ENCODE measurements at places on chromosomes 4 and X.

- peak; percentile 60 for DNase-seq
Observed at GRCh38 chrX:130079824-130080406, 30.4 kb downstream of the ELF4 start.

DNA sequence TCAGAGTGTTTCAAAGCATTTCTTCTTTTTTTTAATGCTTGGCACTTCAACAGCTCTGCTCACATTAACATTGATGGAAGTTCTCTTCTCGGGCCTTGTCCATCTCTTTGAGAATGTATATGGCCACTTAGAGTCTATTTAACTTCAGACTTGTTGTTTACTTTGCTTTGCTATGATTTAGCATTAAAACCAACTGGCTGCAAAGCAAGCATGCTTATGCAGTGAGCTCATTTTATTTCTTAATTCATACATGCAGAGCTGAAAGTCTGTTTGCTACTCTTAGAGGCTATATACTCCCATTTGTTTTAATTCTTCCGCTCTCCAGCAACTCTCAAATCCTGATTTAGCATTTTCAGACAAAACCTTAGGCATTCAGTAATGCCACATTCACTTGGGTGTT, 107.6 kb upstream of the PACRGL start:
- DNase-seq, result no peak

GRCh38 chrX:131626681-131627296, 82.9 kb downstream of the OR13H1 start:
- no peak for DNase-seq

DNA sequence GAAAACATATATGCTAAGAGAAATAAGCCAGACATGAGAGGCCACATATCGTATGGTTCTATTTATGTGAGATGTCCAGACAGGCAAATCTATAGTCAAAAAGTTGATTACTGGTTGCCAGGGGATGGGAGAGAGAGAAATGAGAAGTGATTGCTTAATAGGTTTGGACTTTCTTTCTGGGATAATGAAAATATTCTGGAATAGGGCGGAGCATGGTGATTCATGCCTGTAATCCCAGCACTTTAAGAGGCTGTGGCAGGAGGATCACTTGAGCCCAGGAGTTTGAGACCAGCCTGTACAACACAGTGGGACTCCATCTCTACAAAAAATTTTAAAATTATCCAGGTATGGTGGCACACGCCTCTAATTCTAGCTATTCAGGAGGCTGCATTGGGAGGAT, 22.4 kb downstream of the RBM47 start:
- no peak for DNase-seq

- no peak for DNase-seq
Observed at GRCh38 chrX:12690646-12691045, 100.6 kb upstream of the PRPS2 start.

DNA sequence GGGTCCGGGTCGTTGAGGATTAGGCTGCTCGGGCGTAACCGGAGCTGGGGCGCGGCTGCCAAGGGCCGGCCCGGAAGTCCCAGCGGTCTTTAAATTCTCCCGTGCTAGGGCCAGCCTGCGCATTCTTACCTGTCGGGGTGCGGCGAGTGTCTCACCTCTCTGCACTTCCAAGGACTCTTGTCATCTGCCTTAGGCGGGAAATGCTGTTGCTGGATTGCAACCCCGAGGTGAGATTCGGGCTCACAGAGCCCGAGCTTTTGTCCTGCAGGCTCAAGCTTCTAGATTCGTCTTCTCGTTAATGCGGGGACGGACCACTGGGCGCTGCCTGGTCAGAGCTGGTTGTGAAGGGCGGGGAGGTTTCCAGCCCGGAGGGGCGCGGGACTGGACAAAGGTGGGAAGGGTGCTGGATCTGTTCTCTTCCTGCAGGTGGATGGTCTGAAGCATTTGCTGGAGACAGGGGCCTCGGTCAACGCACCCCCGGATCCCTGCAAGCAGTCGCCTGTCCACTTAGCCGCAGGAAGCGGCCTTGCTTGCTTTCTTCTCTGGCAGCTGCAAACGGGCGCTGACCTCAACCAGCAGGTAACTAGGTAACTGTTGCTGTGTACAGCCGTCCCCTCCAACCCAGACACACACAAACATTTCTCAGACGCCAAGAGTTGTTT, at the start of gene ANKRD37:
Gene ANKRD37, plus strand, starts transcription at position 118 of the 662 bp plus-strand sequence. Its CDS starts 83 bp downstream, at position 201.
- no peak for DNase-seq

DNA sequence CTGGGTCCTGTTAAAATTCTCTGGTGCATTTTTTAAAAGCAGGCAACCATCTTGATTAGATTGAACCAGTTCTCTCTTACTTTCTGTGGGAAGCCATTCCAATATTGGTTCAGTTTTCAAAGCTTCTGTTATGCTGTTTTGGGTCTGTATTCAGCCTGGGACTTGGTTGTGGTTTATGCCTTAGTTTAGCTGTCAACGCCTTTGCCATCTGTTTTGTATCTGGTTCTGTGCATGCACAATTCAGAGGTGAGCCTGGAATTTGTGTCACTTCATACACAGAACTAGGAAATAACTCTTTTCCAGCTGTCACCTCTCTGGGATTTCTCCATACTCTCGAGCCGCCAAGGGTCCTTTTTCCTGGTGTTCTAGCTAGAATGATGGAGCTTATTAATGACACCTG, 46.2 kb downstream of the STAP1 start:
- no peak for DNase-seq

- DNase-seq, result no peak
Observed at GRCh38 chr4:159129814-159130550, 27.1 kb downstream of the RAPGEF2 start.

- no peak for DNase-seq
Observed at GRCh38 chr4:80465238-80465637, 129.7 kb downstream of the CFAP299 start.

DNA sequence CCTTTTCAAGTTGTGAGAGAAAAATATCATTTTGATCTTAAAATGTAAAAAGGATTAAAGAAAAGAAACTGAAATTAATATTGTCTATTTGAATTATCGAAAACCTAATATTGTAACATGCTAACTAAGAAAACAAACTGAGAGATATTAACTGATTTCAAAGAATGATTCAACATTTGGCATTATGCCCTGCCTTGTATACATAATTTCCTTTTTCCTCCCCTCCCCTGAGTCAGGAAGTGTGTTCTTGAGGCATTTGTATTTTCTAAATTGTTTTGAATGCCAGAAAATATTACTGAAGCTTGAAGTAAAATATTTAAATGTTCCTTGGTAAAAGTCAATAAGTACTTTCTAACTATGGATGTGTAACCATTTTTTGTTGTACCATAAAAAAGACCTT, 49.4 kb downstream of the RPS6KA3 start:
- DNase-seq, result no peak

- no peak for DNase-seq
Observed at GRCh38 chr4:20037745-20038144, 214.0 kb upstream of the SLIT2 start.

GRCh38 chrX:134650701-134651100, 7.6 kb downstream of the PLAC1 start:
- DNase-seq, result no peak

- no peak for DNase-seq
Observed at GRCh38 chr4:32624943-32625603, 1904.9 kb downstream of the PCDH7 start.

DNA sequence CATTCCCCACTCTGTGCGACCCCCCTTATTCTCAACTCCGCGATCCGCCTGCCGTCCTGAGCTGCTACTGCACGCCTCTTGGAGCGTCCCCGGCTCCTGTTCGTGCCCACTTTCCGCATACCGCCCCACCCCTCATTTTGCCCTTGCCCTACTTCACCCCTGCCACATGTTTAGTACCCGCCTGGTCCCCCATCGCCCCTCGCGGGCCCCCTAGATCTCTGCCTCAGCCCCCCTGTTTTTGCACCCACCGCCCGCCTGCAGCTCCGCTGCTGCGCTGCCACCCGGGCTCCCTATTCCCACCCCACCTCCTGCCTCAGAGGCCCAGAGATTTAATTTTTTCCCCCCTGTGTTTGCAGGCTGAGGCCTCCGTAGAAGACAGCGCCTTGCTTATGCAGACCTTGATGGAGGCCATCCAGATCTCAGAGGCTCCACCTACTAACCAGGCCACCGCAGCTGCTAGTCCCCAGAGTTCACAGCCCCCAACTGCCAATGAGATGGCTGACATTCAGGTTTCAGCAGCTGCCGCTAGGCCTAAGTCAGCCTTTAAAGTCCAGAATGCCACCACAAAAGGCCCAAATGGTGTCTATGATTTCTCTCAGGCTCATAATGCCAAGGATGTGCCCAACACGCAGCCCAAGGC, 1.4 kb downstream of the MAGED1 start:
- no peak for DNase-seq

GRCh38 chrX:129781134-129781672, 1.5 kb downstream of the SASH3 start:
- DNase-seq, result peak; percentile 83

GRCh38 chr4:22063613-22064012, 115.0 kb upstream of the KCNIP4 start:
- DNase-seq, result no peak

DNA sequence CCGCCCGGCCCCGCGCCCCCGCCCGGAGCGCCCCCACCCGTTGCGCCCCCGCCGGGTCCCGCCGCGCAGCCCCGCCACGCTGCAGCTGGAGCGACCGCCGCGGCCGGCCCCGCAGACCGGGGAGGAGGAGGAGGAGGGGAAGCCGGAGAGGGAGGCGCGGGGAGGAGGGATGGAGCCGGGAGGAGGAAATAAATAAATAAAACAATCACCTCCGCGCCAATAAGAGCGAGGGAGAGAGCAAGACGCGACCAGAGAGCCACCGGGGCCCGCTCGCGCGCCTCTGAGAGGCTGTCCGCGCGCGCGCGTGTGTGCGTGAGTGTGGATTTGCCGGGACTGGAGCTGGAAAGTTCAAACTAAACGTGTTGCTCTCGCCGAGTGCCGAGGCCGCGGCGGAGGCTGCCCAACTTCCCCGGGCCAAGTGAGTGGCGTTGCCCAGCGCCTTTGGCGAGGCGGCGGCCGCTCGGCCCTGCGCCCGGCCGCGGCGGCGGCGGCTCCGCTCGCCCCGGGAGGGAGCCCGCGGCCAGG, 2184.4 kb upstream of the TENM3 start:
- no peak for DNase-seq

DNA sequence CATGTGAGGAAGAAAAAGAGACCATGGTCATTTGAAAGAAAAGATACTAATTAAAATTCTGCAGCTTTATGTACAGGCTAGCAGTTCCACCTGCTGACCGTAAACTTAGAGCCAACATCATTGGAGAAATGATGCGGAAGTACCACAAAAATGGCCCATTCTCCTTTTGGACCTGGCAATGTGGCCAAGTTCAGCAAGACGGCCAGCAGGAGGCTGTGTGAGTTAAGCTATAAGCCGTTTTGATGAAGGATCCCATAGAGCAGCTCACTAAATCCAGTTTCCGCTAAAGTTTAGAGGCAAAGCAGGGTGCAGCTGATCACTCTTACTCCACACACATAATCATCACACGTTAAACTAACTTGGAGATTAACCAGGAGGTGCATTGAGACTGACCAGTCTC, 133.8 kb downstream of the LDB2 start:
- DNase-seq, result no peak

DNA sequence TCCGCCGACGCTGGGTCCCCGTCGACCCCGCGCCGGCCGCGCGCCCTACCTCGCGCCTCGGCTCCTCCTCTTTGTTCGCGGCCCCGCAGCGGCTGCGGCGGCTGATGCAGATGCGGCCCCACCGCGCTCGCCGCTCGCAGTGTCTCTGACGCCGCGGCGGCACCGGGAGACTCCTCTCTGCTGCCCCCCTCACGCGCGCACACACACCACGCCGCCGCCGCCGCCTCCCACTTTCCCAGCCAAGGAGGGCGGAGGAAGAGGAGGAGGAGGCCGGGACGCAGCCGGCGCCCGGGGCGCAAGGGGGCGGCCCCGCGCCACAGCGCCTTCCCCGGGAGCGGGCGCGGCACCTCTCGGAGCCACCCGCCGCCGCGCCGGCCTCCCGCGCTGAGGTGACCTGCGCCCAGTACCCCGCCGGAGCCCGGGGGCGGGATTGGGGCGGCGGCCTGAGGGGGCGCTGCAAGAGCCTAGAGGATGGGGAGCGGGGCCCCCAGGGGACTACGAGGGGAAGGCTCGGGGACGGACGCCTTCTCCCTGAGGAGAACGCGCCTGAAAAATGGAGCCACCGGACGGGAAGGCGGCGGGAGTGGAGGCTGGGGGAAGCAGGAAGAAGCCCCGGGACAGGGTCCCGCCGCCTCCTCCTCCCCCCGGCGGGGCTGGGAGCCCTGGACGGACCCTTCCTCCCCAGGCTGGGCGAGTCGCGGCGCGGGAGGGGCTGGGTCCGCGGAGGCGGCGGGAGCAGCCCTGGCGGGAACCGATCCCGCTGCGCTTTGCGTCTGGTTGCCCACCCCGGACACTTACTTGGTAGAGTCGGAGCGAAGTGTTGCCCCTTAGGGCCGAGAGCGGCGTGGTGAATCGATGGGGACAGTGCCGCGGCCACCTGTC, at the start of gene SH3RF1:
Gene SH3RF1, minus strand, starts transcription at position 147 of the 882 bp plus-strand sequence. CDS start 1,744 bp downstream, outside the sequence.
- DNase-seq, result no peak

DNA sequence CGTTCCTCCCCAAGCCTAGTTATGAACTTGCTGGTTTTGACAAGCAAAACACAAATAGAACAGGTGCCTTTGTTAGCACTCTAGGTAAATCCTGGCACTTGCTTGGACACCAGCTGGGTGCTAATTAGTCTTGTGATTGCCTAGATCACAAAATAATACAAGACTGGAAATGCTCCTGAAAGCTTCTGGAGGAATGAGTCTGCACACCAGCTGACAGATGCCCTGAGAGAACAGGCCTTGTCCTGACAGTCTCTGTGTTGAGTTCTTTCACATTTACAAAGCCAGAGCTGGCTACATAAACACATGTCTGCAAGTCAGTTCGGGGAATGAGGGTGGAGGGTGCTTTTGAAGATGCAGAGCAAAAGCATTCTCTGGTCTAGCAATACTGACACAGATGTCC, 93.8 kb downstream of the ELOVL6 start:
- DNase-seq, result no peak

DNA sequence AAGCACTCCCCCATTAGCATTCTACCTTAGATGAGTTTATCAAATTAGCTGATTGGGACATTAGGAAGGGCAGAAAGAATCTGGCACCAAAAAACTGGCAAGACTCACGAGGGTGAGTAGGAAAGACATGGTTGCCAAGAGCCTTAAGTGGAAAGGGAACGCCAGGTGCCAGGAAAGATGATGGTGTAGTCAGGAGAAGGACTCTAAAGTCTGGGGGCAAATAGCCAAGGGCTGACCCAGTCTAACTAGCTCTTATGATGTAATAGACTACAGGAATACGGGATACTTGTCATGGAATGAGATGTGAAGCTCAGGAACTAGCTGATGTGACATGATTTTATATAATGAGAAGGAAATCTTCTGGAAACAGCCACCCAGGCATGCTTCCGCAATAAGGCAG, 94.8 kb downstream of the MBNL3 start:
- DNase-seq, result no peak

DNA sequence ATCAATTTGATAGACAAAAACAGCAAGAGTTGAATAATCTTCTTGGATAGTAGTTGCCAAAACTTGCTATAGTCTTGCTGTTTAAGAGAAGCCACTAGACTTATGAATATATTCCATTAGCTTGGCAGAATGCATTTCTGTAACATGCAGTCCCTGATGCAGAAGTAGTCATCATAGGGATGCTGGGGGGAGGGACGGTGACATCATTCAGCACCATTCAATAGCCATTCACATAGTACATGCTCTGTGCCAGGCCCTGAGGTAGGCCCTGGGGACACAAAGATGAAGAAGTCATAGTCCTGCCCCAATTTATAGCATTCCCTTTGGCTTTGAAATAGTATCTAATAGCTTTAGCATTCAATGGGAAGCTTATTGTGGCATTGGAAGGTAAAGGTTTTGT, 185.5 kb upstream of the AFF2 start:
- no peak for DNase-seq

- no peak for DNase-seq
Observed at GRCh38 chr4:140944199-140944515, 188.0 kb upstream of the TBC1D9 start.

All from activated naive CD4-positive, alpha-beta T cell treated with Interleukin-2 at 50 U/mL for 16 hours (primary cell).